ENCODE measurements at places on chromosomes 3 and 15.
A peak's percentile ranks its signal among the peaks of the same experiment; 100 is the strongest.

GRCh38 chr3:43874290-43874689, 183.6 kb downstream of the ABHD5 start:
- DNase-seq: no peak

GRCh38 chr3:72265256-72266015, 480.5 kb upstream of the PROK2 start:
- DNase-seq: no peak

DNA sequence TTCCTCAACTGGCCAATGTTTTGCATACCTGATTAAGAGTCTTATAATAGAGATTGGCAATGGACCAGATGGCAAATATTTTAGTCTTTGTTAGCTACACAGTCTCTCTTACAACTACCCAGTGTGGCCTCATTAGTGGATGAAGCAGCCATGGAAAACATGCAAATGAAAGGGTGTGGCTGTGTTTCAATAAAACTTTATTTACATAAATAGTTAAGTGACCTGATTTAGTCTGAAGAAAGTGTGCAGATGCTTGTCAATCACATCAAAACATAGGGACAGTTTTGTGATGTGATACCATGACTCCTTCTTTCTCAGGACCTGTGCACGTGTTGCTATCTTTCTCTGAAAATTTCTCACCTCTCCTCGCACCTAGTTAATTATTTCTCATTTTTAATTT, 309.8 kb upstream of the GRM7 start:
- no peak for DNase-seq

- no peak for DNase-seq
These were observed 91.8 kb downstream of the DNAJB8 start for GRCh38 chr3:128374746-128375445.

- no peak for DNase-seq
These were observed 8.1 kb downstream of the GLYCTK start for GRCh38 chr3:52295671-52296208.

DNA sequence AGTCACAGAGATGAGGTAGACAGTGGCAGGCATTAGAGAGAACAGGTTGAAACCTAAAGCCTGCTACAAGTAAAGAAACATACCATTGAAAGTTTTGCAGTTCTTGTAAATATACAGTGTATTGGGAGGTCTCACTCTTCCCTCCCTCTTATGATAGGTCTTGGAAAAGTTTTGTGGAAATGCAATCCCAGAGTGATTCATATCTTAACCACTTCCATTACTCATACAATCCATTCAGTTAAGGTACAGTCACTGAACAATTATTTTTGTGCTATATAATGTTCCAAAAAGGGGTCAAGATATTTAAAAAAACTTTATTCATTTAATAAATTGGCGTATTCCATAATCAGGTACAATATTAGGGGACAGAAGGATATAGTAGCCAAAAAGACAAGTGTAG, 737.7 kb upstream of the ALCAM start:
- DNase-seq: no peak

DNA sequence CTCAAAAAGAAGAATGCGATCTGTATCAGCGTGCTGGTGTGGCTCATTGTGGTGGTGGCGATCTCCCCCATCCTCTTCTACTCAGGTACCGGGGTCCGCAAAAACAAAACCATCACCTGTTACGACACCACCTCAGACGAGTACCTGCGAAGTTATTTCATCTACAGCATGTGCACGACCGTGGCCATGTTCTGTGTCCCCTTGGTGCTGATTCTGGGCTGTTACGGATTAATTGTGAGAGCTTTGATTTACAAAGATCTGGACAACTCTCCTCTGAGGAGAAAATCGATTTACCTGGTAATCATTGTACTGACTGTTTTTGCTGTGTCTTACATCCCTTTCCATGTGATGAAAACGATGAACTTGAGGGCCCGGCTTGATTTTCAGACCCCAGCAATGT, 1.3 kb downstream of the P2RY1 start:
- no peak for DNase-seq

DNA sequence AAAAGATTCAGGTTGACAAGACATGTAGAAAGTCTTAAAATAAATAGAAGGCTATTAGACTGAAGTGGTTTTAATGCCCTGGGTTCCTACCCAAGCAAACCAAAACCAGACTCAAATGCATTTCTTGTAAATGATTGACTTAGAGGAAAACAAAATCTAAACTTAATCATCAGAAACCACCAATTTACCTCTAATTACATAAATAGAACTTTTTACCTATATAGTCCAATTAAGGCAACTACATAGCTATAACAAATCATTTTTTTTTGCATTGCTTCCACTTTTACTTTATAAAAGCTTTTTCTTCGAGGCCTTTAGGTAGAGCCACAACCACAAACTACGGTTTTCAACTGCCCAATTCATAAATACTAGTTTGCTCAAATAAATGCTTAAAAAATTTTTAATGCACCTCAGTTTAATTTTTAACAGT, 231.3 kb upstream of the ARHGEF26 start:
- no peak for DNase-seq

- no peak for DNase-seq
These were observed 129.3 kb downstream of the IQCH start for GRCh38 chr15:67383899-67384298.

DNA sequence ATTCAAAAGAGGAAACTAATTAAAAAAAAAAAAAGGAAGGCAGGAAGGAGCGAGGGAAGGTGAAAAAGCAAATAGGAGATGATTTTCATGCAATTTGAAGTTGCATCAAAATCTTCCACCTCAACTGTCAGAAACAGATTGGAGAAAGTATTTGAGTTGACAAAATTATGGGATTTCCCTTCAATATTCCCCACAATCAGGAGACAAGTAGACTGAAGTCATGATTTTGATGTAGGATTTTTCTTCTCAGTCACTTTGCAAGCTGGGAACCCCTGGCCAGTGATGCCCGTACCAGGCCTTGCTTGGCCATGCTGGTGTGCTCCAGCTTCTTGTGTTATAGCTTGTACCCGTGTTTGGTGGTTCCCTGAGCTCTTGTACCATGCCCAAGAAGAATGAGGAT, 854.5 kb upstream of the CFAP20DC start:
- no peak for DNase-seq

DNA sequence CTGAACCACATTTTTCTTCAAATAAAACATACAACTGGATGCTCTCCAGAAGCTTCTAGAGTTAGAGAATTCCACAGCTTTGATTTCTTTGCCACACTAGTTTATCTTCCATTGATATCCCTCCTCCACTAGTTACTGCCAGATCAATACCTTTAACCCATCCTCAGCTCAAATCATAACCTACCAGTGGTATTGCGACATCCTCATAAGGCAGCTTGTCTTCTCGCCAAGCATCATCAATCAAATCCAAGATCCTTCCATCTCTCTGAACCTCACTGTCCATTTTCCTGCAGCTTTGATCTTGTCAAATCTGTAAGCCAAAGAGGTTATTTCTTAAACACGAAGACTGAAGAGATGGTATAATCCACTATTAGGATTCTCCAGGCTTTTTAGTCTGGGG, 3.2 kb downstream of the ANAPC13 start:
- DNase-seq: no peak

- no peak for DNase-seq
These were observed 264 bp upstream of the CMTM6 start for GRCh38 chr3:32502946-32503286.

DNA sequence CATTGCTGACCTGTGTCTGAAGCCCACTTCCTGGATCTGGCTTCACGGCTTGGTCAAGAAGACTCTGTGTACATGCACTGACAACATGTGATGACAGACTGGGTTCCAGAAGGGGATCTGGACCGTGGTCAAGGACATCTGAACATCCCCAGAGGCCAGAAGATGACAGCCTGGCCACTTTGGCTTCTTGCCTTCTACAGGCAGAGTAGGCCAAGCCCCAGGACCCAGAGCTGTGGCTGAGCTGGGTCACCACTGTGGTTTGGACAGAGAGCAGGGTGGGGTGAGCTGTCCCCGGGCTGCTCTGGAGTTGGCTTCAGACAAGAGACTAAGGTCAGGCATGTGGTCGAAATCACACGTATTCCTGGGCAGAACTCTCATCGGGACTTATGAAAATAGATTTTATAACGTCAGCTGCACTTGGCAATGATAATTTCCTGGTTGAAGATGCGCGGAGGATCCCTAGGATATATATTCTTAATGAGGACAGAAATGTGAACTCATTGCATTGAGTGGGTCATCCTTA, 114.1 kb upstream of the FRMD4B start:
- DNase-seq: no peak

- no peak for DNase-seq
These were observed 325.9 kb upstream of the CBLB start for GRCh38 chr3:106194726-106195125.

DNA sequence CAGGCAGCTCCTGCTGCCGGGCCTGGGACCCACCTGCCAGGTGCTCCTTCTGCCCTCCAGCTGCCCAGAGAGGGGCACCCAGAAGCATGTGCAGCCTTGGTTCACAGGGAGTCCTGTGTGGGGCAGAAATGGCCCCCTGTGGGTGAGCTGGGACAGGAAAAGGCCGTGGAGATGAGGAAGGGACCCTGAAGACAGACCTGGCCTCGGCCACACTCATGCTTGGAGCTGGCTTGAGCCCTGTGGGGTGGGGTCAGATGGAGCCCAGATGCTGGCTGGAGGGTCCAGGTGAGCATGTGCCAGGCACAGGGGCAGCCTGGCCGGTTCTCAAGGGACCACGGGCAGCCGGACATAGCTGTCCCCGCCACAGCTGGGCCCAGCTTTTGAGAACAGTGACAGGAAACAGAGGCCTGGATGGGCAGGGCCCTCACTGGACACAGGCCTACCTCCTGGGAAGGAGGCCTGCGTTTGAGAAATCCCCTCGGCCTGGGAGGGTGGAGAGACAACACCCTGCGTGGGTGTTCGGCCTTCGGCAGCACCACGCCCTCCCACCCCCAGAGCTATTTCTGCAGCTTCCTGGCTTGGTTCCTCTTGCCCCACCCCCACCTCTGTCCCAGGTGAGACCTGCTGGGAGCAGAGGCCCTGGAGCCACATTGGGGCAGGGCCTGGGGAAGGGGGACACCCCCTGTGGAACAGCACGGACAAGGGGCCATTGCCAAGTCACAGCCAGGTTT, 132.6 kb upstream of the MEF2A start:
- DNase-seq: no peak

DNA sequence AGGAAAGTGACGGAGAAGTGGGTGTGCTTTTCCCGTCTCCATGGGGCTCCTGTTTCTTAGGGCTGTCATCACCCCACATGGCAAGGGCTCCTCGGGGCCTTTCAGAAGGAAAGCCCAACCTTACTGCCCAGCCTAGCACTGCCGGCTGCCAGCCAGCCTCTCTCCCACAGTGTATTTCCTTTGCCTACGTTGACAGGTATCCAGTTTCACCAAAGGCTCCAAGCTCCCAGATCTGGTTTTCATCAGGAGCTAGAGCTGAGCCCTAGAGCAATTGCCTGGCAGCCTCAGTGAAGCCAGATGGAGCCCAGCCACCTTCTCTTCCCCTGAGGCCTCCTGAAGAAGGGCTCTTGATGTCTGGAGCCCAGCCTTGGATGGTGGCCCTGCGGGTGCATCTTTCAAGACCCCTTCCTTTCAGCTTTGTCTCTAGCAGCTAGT, 20.2 kb downstream of the CRABP1 start:
- no peak for DNase-seq

GRCh38 chr15:60382773-60383674, 14.8 kb downstream of the ANXA2 start:
- DNase-seq: no peak

DNA sequence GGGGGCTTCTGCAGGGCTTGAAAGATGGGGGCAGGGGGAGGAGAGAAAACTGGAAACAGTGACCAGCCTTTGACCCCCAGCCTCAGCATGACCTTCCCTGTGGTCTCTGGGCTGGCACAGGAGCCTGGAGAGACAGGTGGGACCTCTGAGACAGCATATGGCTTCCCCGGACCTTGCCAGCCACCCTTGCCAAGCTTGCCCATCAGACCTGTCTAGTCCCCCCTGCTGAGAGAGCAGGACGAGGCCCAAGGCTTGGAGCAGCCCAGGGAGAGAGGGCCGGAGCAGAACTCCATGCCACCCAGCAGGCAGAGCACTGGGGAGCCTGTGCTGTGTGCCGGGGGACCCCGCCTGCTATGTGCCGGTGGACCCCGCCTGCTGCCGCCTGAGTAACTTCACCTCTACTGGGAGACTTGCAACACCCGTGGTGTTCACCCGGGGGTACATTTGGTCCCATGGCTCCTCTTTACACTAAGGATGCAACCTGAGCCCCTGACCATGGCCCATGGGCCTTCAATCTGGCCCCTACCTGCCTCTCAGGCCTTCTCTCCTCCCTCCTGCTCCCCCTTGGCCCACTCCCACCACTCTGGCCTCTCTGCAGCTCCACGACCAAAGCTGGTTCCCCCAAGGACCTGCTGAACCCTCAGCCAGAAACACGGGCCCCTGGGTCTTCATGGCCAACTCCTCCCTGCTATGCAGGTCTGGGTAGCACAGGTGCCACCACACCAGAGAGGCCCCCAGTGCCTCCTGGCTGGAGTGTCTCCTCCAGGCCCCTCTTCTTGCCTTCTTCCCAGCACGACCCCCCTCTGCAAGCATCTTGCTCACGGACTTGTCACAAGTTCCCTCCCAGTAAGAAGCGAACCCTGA, 21.1 kb upstream of the SLC41A3 start:
- DNase-seq: no peak

- no peak for DNase-seq
These were observed 191.6 kb upstream of the TOPAZ1 start for GRCh38 chr3:44050101-44050500.

DNA sequence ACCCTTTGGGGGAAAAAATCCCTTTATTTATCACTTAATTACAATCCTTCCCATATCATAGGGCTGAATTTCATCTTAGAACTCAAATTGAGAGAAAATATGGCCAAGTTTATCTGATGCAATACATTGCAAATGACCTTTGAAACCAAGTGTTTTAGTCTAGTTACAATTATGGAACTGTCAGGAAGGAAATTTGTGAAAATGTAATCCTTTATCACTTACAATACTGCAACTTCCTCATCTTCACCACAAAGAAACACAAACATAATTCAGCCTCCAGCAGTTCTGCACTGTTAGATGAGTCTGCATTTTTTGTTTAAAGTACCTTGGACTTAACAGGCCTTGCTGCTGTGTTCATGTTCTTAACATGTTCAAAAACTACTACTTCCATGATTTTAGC, 4.6 kb downstream of the CCPG1 start:
- DNase-seq: no peak

DNA sequence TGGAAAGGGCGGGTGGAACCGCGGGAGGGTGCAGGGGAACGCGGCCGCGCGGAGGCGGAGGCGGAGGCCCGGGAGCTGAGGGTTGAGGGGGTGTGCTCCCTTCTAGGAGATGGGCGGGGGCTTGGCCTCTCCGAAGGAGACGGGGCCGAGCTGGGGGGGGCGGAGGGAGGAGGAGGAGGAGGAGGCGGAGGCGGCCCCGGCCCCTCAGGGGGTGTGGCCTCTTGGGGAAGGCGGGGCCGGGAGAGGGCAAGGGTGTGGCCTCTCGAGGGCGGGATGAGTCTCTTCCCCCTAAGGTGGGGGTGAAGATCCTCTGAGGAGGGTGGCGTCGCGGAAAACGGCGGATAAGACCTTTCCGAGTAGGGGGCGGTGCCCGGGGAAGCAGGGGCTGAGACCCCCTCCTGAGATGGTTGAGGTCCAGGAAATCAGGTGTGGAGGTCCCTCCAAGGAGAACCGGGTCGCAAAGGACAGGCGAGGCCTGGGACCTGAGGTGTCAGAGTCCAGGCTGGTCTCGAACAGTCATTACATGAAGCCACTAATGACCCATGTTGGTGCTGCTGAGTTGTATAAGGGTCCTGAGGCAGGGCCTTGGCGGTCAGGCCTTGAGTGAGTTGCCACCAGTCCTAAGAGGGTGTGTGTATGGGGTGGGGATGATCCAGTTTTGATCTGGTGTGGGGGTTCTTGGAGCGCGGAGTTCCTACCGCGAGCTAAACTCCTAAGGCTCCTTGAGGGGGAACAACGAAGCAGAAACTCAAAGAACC, 759 bp downstream of the WDR6 start:
- DNase-seq: peak; percentile 71
